ENCODE measurements at places on chromosomes 3 and 15.

- no peak for DNase-seq
Measured at GRCh38 chr3:159236321-159236720, 434.5 kb downstream of the MFSD1 start.

DNA sequence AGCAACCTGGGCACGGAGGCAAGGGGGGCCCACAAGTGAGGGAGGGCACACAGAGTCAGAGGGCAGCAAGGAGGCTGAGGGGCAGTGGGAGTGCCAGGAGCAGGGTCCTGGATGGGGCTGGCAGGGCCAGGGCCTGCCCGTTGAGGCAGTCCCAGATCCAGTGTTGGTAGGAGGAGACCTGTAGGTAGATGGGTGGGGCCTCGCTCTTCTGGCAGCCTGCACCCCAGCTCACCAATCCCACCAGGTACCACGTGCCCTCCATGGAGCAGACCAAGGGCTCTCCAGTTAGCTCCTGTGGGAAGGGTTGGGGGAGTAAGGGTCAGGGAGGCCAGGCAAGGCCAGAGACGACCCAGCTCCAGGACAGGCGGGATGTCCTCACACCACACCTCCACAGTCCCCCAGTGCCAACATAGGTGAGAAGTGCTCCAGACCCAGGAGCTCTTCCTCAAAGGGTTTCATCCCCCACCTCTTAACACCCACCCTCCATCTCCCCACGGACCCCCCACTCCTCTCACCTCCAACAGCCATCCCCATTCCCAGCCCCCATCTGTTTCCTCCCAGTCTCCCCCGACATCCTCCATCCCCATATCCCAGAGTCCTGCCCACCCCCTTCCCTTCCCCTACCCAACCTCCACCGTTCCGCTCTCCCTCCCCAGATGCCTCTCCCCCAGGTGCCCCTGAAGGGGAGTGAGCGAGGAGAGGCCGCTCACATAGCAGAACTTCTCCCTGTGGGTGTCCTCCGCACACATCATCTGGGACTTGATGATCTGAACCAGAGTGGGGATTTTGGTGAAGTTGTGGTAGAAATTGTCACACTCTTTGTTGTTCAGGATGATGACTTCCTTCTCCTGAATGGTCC lies 5.2 kb downstream of the PRSS50 start:
- no peak for DNase-seq

- DNase-seq, result no peak
Measured at GRCh38 chr3:101890716-101891115, 41.4 kb downstream of the NFKBIZ start.

- no peak for DNase-seq
Measured at GRCh38 chr15:70062321-70062956, 35.3 kb downstream of the TLE3 start.

DNA sequence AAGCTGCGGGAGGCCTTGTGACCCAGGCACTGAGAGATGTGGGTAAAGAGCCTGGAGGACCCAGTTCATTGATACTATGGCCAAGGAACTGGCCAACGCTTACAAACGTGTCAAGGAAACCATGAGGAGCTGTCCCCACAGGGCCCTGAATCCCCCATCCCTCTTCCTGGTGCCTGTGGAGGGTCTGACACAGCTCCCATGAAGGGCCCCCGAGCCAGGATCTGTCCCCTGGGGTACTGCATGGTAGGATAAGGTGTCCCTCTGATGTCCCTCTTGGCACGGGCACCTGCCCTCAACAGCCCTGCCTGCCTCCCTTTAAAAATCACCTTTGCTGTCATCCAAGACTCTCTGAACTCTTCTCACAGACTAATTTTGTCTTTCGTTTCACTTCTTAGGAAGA lies 122.4 kb downstream of the ADCY5 start:
- DNase-seq, result no peak

DNA sequence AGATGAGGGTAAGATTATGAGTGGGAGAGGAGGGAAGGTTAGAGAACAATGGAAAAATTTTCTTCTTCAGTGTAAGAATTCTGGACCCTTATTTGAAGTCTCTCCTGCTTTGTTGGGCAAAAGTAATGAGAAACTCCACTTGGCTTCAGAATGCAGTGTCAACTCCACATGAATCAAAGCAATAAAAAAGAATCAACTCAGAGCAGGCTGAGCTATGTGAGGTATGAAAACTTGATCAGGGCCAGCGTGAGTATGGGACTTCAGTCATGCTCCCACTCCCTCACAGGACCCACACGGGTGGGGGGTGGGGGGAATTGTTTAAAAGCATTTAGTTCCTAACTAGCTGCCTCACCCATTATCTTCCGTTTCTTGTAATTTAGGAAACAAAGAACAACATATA lies 502.2 kb downstream of the PDCD6IP start:
- no peak for DNase-seq

DNA sequence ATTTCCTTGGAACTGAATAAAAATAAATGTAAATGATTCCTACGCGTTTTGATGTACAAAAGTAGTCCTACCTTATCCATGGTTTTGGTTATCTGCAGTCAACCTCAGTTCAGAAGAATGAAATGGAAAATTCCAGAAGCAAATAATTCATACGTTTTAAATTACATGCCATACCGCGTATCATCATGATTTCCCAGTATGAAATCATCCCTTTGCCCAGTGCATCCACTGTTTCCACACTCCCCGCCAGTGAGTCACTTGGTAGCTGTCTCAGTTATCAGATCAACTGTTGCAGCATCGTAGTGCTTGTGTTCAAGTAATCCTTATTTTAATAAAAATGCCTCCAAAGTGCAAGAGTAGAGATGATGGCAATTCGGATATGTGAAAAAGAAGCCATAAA lies 9.1 kb upstream of the MFSD1 start:
- DNase-seq, result no peak

- DNase-seq, result no peak
Measured at GRCh38 chr15:58293622-58294550, 137.9 kb upstream of the LIPC start.

DNA sequence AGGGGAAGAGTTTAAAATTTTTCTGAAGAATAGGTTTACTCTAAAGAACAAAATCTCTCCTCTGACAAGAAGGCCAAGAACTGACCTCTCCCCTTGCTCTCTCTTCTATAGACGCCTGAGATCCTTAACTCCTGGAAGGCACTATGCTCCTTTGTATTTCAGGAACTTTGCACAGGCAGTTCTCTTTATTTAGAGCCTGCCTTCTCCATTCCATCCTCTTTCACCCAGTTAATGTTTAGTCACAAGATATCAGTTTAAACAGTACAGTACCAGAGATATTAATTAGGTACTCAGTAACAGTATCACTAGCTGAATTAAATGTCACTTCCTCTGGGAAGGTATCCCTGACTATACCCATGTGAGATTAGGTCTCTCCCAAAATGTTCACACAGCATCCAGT lies 33.5 kb downstream of the HERC1 start:
- DNase-seq, result no peak

DNA sequence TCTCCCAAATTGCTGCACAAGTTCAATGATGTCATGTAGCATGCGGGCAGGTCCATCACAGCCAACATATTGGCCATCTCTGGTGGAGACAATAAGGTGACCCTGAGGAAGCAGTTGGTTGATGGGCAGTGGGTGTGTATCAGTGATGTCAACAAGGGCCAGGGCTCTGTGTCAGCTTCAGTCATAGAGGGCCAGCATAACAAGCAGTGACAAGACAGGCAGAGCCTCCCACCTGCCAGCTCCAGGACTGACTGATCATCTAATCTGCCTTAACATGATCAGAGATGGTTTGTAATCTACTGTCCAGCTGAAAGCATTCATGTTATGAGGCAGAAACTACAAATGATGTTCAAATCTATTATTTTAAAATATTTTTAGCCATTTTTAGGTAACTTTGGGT lies 62.3 kb downstream of the GLB1 start:
- no peak for DNase-seq

DNA sequence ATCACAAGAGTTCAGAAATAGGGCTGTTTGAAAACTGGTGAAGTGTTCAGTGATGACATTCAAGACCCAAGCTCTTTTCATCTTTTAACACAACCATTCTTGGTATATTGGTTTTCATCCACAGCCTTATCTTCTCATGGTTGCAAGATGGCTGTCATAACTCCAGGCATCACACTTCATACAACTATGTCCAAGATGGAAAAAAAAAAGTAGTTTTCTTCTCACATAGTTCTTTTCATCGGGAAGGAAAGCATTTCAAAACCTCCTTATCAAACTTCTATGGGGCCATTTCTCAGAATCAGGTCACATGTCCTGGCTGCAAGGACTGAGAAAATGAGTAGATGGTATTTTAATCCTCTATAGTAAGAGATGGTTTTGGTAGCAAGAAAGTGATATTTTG lies 21.1 kb upstream of the MFSD1 start:
- DNase-seq, result no peak

DNA sequence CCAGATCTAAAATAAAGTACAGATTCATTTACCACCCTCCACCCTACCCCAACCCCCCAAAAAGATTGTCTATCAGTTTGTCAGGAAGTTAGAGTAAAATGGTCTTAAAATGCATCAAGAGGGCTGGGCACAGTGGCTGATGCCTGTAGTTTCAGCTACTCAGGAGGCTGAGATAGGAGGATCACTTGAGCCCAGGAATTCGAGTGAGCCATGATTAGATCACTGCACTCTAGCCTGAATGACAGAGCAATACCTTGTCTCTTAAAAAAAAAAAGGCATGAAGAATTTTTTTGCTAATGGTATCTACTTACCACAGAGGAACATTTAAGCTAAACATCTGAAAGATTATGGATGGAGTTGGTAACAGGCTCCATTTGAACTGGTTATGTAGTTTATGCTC lies 71.0 kb downstream of the RBM6 start:
- no peak for DNase-seq

DNA sequence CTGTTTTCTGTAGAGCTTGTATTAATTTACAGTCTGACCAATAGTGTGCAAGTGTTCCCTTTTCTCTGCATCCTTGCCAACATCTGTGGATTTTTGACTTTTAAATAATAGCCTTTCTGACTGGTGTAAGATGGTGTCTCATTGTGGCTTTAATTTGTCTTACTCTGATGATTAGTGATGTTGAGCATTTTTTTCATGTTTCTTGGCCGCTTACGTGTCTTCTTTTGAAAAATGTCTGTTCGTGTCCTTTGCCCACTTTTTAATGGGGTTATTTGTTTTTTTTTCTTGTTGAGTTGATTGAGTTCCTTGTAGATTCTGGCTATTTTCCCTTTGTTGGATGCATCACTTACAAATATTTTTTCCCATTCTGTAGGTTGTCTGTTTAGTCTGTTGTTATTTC lies 7.6 kb upstream of the ACOX2 start:
- no peak for DNase-seq

DNA sequence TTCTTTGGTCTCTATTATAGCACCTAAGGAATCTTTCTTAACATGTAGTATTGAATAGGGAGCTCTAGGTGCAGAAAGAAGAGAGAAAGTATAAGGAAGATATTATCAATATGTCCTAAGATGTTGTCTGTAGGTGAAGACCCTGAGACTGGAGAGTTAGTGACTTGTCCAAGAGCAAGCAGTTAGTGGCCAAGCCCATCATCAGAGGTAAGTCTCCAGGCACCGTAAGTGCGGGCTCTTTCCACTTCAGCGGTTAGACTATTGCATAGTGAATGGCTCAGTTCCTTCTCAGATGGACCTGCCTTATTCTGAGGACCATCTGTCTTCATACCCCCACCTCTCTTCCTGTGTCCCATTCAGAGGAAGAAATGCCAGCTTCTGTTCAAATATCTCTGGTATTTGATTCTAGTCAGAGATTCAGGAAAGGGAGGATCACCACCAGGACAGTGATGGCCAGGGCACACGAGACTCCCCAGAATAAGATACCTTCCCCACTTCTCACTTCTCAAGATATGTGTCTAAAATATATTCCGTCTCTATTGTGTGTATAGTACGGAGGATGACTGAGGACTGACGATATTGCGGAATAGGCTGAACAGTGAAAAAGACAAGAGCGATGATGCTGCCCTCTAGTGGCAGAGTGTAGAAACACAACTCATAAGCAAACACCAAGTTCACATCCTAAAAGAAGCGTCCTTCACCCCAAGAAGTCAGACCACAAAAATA lies 19.1 kb upstream of the ADGRG7 start:
- DNase-seq, result peak; percentile 33

- DNase-seq, result no peak
Measured at GRCh38 chr3:16064642-16065414, 109.7 kb upstream of the GALNT15 start.

- no peak for DNase-seq
Measured at GRCh38 chr15:92634671-92635201, 20.8 kb downstream of the FAM174B start.

DNA sequence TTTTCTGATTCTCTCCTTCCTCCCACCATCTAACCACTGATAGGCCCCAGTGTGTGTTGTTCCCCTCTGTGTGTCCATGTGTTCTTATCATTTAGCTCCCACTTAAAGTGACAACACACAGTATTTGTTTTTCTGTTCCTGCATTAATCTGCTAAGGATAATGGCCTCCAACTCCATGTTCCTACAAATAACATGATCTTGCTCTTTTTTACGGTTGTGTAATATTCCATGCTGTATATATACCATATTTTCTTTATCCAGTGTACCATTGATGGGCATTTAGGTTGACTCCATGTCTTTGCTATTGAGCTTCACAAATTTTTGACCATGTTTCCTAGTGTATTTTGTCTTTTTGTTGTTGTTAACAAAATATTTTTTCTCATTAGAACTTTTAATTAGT lies 30.6 kb downstream of the VEPH1 start:
- DNase-seq, result no peak

DNA sequence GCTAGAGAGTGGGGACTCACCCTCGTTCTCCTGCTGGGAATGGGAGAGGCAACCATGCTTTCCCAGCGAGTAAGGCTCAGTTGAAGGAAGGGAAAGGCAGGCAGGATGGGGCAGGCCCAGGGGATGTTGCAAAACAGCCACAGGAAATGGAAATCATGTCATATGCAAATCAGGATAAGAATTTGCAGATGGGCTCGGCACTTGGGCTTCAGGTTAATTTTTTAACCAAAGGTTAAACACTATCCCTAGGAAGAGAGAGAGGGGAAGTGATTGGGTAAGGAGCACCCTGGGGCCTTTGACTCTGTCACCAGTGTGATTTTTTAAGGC lies 14.6 kb upstream of the PLA2G4E start:
- no peak for DNase-seq

DNA sequence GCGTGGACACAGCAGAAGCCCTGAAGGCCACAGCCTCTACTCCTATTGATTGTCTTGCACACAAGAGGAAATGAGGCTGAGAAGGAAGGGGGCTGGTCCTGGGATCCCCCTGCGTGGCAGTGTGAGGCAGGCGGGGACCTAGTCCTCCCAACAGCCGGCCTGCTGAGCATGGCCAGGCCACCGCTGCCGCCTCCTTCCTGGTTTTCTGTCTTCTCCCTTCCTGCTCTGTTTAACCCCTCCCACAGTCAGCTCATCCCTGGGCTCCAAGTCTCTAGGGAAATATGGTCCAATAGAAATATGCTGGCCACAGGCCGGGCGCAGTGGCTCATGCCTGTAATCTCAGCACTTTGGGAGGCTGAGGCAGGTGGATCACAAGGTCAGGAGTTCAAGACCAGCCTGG lies 42.1 kb upstream of the HES1 start:
- DNase-seq, result no peak

- no peak for DNase-seq
Measured at GRCh38 chr3:73214846-73215245, 153.4 kb downstream of the EBLN2 start.

- no peak for DNase-seq
Measured at GRCh38 chr3:66048051-66048395, 9.3 kb upstream of the MAGI1 start.

- DNase-seq, result no peak
Measured at GRCh38 chr15:79881254-79881653, 15.6 kb downstream of the MTHFS start.

GRCh38 chr3:78277220-78277619 lies 1237.3 kb downstream of the ROBO2 start:
- no peak for DNase-seq
